Neural progenitor cell (in vitro differentiated cells): ENCODE measurements at places on chromosomes 5 and 9.
A peak's percentile ranks its signal among the peaks of the same experiment; 100 is the strongest.

DNA sequence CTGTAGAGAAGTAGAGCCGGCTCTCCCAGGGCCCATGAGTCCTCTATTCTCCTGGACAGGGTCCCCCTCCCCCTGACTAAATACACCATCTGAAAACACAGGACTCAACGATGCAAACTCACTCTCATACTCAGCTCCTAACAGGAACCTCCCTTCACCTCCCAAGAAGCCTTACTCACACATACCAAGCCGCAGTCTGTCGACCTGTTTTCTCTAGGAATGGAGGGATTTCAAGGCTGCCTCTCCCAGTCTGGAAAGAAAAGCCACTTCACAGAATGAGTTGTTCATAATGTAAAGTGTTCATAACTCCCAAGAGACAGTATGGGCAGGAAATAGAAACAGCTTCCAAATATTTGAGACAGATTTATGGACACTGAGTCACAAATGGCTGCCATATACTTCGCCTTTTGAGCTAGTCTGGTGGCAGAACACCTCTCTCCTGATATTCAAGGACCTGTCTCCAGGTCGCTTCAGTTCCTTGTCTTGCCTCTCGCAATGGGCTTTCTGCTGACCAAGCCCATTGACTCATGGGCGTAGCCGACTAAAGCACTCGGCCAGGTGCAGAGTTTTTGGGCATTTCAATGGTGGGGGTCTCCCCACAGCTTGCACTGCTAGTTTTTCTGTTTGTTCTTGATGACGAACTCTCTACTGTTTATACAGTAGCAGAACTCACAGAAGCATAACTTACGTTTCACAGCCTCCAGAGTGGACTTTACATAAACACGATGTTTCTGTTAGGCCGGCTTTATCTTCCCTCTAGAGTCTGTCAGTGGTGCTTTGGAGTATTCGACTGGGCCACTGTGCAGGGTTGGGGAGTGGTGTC, 25.0 kb upstream of the IL17B start:
- no peak for DNase-seq

- DNase-seq, result no peak
These were observed 175.0 kb downstream of the AUH start for GRCh38 chr9:91186632-91187108.

GRCh38 chr9:6008169-6008979, 7.0 kb downstream of the RANBP6 start:
- peak; percentile 99 for DNase-seq

GRCh38 chr5:473551-474192, 30.7 kb downstream of the EXOC3 start:
- DNase-seq, result peak; percentile 51

DNA sequence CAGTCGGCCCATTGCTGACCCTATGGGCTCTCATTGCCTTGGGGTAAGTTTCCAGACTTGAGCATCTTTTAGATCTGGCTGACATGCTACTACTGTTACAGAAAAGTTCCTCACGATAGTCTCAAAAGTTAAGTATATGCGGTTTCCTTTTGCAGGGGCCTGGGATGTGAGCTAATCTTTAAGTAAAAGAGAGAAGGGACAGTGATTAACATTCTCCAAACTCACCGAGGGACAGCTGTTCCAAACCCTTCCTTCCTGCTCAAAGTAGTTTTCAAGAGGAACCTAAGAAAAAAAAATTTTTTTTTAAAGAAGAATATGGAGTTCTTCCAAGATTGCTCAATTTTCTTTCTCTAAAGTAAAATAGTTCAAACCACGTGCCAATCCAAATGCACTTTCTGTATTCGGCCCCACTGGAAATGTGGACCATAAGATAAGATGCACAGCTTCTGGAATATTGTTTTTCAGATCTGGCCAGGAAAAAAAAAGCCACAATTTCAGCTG, 168.0 kb upstream of the SPRY4 start:
- DNase-seq, result no peak

DNA sequence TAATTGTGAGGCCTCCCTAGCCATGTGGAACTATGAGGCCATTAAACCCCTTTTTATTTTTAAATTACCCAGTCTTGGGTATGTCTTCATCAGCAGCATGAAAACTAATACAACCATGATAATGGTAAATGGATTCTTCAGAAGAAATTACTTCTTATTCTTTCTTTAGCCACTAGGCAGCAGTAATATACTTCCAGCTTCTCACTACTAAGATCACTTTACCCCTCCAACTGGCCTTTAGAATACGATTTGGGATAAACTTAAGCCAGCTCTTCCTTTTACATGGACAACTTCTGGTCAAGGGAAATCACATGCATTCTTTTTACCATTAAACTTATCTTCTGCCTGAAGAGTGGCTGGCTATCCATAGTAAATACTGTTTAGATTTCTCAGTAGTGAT, 355.4 kb downstream of the MAN2A1 start:
- DNase-seq, result no peak

- no peak for DNase-seq
These were observed 203.8 kb downstream of the ARHGAP26 start for GRCh38 chr5:142973932-142974331.

DNA sequence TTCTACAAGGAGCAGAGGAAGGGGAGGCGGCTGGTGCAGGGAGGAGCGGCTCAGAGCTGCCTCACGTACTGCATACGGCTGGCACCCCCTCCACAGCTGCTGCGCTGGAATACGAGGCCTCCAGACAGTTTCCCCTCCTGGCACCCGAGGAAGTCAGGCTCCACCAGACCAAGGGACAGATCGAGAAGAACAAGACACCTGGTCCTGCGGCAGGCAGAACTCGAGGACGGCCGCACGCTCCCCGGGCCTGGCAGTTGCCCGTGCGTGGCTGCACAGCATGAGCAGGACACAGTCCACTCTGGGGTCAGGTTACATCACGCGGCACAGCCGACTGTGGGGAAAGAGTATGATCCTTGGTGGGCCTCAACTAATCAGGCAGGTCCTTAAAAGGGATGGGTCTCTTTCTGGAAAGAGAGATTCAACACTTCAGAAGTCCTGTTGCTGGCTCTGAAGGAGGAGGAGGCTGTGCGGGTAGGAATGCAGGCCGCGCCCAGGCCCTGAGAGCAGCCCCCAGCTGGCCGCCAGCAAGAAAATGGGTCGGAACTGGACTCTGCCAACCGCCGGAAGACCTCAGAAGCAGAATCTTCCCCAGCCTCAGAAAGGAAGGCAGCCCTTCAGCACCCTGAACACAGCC, 11.6 kb downstream of the UBAC1 start:
- no peak for DNase-seq
